CD8-positive, alpha-beta memory T cell (primary cell): ENCODE measurements at places on chromosomes 12 and 14. TPM values are rescaled to one million over a fixed set of nuclear protein-coding genes. Genes with fewer than 3 reads are reported as not detected.

GRCh38 chr14:104724981-104725771 lies 1.1 kb downstream of the ADSS1 start:
- no peak for DNase-seq

DNA sequence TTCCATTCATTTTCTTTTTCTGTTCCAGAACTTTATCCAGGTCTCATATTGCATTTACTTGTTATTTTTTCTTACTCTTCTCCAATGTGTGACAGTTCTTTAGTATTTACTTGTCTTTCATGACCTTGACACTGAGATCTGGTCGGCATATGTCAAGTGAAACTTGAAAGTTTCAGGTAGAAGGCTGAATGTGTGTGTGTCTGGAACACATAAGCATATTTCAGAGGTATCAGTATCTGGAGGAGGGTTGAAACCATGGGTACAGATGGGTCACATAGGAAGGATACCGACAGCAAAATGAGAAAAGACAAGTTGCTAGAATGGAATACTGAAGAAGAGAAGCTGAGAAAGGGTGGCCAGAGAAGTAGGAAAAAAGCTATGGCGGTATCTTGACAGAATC lies 22.5 kb upstream of the PTGDR start:
- DNase-seq = no peak

DNA sequence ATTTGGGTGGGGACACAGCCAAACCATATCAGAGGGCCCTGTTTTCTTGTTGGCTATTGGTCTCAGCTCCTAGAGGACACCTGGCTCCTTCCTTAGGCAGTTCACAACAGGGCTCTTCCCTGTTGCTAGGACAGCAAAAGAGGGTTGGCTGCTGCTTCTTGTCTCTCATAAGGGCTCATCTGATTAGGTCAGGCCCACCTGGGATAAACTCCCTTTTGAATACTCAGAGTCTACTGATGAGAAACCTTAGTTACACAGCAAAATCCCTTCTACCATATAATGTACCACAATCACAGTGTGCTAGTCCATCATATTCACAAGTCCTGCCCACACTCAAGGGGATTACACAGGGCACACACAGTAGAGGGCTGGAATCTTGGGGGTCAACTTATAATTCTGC lies 49.7 kb downstream of the PPM1H start:
- DNase-seq = no peak

DNA sequence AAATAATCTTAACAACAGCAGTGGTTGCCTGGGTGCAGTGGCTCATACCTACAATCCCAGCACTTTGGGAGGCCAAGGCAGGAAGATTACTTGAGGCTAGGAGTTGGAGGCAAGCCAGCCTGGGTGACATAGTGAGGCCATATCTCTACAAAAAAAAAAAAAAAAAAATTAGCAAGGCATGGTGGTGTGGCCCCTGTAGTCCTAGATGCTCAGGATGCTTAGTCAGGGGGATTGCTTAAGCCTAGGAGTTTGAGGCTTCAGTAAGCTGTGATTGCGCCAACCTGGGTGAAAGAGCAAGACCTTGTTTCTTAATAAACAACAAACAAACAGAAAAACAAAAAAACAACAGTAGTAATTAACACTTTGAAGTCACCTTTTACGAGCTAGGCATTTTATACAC lies 642 bp upstream of the ACSM4 start:
- no peak for DNase-seq

DNA sequence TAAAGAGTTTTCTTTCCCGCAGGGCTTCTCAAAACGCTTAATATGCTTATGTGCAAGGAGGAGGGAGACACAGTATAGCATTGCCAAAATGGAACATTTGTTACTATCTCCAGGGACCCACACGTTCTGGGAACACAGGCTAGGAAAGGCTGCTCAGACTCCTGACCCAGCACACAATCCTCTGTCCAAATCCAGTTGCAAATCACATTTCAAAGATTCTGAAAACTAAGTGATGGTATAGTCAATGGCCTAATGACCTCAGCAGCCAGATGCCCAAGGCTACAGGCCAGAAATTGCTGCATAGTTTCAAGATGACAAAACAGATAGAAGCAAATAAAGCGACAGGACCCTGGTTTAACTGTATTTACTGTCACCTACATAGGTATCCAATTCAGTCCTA lies 97.0 kb upstream of the GRIP1 start:
- DNase-seq = no peak

- DNase-seq = no peak
Measured at GRCh38 chr12:42904683-42905418, 315.3 kb upstream of the PRICKLE1 start.

Gene SPTLC2
- 24.1 TPM for total RNA-seq

Gene TTC7B
- 5.2 TPM for total RNA-seq

Gene SRSF5
- 307 TPM for total RNA-seq
